ENCODE measurements at places on chromosomes 6 and 20.

- DNase-seq, result no peak
These were observed 312.7 kb upstream of the SGK1 start for GRCh38 chr6:134630508-134631121.

- no peak for DNase-seq
These were observed 125.2 kb downstream of the TAF4 start for GRCh38 chr20:61940491-61940890.

GRCh38 chr6:52162940-52163908 lies 23.0 kb upstream of the IL17A start:
- DNase-seq, result peak; percentile 75

DNA sequence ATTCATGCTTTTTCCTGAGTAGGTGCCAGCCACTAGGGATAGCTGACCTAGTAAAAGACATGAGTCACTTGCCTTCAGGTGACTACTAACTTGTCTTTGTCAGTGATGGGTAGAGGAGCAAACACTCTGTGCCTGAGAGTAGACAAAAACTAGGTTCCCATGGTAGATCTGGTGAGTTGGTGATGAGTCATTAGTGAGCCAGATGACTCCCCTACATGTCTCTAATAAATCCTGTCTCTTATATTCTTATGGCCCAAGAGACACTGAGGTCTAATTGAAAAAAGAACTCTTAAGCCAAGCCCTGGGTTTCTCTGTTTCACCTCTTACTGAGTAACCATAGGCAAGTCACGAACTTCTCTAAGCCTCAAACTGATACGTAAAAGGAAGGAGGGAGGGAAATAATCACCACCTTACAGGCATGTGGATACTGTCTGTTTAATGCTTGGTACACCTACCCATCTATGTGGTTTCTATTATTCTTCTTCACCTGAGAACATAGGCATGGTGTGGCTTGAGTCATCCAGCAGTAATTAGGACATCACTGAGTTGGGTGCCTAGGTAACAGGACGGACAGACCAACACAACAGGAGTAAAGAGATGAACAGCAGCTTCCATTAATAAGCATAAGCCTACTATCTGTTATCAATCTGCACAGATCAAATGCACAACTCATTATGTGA lies 20.3 kb downstream of the TTPAL start:
- DNase-seq, result peak; percentile 66

DNA sequence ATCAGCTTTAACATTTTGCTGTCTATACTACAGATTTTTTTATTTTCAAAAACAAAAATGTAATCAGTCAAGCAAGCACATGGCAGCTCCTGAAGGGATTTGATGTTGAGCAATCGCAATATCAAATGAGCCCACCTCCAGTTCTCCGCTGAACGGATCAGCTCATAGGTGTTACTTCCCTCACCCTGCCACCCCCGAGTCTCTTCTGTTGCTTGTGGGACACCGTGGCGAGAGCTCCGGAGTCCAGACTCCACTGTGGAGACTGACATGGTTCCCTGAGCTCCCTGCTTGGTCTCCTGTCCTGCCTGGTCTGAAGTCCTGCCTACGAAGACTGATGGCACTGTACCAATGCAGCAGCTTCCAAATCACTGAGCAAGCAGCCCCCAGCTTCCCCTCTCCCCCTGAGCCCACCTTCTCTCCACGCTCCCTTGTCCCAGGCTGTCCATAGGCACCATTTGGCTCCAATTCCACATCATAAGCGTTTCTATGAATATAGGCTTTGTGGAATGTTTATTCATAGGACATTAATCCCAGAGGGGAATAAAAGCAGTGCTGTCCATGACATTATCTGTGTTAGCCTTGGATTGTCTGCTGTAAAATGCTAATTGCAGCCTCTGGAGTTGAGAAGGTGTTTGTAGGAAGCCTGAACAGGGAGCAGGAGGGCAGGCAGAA lies 162.2 kb downstream of the LY86 start:
- no peak for DNase-seq

- no peak for DNase-seq
These were observed 440.3 kb upstream of the HS3ST5 start for GRCh38 chr6:114783083-114783482.

DNA sequence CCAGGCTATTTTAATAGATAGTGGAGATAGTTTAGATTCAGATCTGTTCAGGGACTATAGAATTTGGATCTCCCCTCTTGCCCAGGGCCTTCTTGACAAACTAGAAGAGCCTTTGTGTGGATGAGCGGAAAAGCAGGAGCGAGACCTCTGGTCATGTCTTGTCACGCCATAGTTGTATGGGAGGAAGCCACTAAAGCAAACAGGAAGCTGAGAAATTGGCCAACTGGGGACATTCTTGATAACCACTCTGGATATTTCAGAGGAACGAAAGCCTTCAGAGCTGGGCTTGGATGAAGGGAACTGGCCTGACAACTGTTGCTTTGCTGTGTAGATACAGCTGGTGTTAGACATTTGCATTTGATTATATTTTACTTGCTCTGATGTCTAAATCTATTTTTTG lies 54.1 kb upstream of the EXOC2 start:
- no peak for DNase-seq

DNA sequence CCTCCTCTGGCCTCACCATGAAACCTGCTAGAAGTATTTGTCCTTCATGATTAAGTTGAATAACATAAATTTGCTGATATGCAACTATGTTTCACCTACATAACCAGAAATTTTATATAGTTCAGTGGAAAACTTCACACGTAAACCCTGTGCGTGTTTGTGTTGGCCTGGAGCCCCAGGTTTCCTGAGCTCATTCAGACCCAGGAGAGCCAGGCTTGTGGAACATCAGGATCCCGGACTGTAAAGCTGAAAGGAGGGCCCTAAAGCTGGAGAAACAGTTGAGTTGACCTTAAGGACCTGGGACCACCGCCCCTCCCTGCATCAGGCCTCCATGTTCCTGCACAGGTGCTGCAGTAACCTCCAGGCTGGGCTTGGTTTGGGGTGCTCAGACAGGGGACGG lies 3.1 kb upstream of the SPATS1 start:
- no peak for DNase-seq

GRCh38 chr20:1894951-1895673 lies at the start of gene SIRPA:
TSS of gene SIRPA (plus strand) at chr20:1895407. CDS start at chr20:1895448, 41 bp downstream.
- DNase-seq, result no peak

DNA sequence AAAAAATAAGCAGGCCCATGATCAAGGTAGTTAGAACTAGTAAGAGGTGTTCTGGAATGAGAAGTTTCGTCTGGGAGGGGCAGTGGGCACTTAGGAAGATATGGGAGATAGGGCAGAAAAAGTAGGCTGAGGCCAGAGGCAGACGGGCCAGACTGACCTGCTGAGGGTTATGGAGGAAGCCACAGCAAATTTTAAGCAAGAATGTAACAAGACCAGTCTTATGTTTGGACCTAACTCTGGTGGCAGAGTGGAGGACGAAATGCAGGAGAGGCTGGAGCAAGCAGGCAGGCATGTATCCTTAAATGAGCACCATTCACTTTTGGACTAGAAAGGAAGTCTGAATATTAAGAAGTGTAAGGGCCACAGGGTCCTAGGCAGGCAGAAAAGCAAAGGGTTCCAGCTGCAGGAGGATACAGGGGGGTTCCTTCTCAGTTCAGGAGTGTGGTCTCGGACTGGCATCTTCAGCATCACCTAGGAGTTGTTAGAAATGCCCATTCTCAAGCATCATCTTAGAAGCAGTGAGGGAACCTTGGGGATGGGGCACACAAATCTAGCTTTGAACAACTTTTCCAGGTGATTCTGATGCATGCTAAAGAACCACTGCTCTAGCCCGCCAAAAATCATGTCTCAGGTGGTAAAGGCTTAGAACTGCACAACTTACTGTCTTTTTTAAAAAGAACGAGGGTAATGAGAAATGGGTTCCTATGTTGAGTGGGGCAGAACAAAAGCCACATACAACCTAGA lies 1.7 kb upstream of the DSTN start:
- DNase-seq, result no peak

DNA sequence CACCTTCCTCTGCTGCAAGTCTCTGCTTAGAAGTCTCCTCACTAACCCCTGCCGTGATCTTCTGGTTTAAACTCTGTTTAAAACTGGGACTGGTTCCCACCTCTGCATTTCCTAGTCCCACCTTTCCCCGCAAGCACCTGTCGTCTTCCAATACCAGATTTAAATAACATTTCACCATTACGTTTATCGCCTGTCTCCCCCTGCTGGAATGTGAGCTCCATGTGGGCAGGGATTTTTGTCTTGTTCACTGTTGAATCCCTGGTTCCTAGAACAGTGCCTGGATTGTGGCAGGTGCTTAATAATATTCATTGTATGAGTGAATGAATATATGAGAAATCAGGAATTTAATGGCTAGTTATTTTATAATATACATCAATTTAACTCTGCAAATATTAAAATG lies 2.7 kb downstream of the GUCA1A start:
- DNase-seq, result no peak

DNA sequence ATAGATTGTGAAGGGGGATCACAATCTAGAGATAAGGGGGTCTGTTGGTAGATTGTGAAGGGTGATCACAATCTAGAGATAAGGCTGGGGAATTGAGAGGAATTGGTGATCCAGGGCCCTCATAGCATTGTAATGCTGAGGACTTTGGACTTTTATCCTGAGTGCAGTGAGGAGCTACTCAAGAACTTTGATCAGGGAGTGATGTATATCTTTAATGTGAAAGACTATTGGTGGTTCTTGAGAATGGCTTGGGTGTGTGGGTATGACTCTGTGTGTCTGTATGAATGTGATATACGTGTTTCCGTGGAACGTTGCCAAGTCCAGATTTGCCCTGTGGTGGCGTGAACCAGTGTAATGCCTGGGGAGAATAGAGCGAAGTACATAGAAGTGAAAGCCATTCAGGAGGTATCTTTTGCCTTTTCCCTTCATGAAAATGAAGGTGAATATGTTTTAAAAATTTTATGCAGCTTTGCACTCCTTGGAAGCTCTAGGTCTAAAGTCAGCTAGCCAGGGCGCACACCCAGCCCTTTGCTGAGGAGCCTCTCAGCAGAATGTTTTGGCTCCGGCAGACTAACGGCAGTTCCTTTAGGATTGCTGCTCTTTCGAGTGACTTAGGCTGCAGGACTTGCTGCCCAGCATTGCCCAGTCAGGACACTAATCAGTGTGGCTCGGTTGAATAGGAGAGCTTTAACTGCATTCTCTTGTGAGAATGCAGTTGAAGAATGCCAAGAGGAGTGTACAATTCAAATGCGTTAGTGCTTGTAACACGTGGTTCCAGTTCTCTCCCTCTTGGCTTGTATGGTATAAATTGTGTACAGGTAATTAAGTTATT lies 3.5 kb downstream of the ZFAND3 start:
- peak; percentile 18 for DNase-seq

GRCh38 chr6:72712910-72713309 lies 91.0 kb downstream of the KCNQ5 start:
- DNase-seq, result no peak

- no peak for DNase-seq
These were observed 123.0 kb downstream of the DTNBP1 start for GRCh38 chr6:15539722-15540270.

- DNase-seq, result no peak
These were observed 27.5 kb upstream of the TGM6 start for GRCh38 chr20:2353231-2353630.

GRCh38 chr6:157440171-157440570 lies 59.2 kb downstream of the ZDHHC14 start:
- DNase-seq, result no peak

DNA sequence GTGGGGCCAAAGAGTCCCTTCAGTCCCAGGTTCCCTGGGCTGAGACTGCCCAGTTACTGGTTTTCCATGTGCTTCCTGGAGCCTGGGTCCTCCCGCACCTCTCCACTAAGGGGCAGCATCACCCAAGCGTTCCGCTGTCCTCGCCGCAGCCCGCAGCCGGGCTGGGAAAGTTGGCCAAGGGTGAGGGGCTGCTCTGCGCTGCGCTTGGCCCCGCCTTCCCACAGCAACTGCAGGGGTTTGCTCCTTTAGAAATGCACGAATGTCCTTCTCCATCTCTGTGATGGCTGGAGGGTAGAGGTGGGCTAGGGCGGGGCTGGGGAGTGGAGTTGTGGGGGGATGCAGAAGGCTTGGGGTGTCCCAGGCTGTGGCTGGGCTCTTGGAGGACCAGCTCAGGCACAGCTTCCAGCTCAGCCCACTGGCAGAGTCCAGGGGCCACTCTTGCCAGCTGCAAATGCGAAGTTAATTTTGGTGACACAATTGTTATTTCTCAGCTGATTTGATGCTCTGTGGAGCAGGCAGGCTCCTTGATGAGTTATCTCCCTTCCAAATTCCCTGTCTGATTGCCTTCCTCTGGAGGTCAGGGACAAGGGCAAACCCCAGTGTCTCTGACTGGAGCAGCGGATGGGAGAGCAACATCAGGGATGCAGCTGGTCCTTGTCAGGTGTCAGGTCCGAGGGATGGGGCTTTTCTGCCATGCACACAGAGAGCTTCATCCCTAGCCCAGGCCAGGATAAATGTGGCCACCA lies 63.2 kb downstream of the NOL4L start:
- peak; percentile 65 for DNase-seq

Data from activated CD4-positive, alpha-beta T cell treated with anti-CD3 and anti-CD28 coated beads, Interleukin-2, Interleukin-6, amounts not matched to agents 100 ng/mL and 50 ng/mL, durations not matched to agents 16 hours and 8 hours (primary cell).